Ammon's horn (tissue), 1 donor: ENCODE measurements at places on chromosomes 1 and 21.

DNA sequence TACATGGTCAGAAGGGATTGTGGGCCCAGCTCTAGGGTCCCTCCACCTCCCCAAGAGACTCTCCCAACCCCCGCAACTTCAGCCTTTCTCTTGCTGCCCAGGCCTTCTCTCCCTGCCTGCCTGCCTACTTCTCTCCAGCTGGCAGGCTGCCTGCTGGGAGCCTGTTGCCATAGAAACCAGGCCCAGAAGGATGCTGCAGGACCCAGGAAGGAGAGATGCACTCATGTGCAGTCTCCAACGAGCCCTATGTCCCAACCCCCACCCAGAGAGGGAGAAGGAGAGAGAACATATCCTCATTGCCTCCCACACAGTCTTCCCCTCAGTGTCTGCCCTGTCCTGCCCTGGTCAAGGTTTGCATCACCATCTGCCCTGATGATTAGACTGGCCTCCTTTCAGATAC, 10.8 kb upstream of the SMIM12 start:
- DNase-seq = peak; percentile 56

DNA sequence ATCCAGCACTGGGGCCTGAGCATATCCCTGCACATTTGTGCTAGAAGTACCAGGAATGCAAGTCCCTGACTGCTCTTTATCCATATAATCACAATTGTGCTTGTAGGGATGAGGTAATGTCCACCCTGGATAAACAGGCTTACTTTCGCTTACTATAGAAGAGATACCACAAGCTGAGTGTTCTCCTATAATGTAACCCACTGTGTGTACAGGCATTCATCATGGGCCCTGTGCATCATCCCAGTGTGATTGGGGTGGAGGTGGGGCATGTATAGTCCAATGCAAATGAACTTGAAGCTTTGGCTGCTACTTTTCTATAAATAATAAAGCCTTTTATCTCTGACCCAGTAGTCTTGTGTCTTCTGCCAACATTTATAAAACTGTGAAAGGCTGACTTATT, 69.3 kb downstream of the MAN1A2 start:
- peak; percentile 48 for DNase-seq

- DNase-seq = no peak
Measured at GRCh38 chr1:245859493-245860114, 647.5 kb downstream of the SMYD3 start.

- DNase-seq = no peak
Measured at GRCh38 chr1:189726806-189727205, 750.9 kb downstream of the BRINP3 start.

DNA sequence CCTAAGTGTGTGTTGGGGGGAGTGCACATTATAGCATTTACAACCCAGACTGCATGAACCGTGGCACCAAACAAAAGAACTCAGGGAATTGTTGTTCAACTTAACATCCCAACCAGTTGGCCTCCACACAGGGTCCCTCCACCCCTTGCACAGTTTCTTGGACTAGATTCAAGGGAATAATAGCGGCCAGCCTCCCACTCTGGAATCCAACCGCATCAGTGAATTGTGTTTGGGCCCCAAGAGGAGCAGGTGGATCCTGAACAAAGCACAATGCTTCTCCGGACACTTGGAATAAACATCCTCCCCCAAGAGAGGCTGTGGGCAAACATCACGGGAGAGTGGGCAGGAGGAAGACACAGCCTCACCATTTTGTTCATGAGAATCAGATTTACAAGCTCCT, 18.2 kb downstream of the CD34 start:
- DNase-seq = no peak

DNA sequence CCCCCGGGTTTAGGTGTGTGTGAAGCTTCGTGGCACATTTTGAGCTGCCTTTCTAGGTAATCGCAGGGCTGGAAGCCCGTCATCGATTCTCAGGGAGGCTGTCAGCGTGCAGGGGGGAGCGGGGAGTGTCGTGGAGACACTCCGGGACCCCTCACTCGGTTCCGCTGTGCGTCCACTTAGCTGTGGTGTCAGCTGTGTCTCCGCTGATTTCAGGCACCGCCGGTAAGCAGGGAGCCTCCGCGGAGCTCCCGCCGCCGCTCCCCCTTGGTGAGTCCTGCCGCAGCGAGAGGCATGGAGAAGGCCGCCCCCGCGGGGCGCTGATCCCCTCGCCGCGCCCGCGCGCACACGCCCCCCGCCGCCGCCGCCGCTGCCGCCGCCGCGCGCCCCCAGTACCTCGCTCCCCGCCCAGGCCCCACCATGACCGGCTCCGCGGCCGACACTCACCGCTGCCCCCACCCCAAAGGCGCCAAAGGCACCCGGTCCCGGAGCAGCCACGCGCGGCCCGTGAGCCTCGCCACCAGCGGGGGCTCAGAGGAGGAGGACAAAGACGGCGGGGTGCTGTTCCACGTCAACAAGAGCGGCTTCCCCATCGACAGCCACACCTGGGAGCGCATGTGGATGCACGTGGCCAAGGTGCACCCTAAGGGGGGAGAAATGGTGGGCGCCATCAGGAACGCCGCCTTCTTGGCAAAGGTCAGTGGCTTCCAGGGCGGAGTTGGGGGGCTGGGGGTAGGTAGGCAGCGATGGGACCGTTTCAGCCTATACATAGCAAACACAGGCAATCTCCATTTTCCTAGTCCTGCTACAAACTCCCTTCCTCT, 995 bp downstream of the VASH2 start:
- no peak for DNase-seq

DNA sequence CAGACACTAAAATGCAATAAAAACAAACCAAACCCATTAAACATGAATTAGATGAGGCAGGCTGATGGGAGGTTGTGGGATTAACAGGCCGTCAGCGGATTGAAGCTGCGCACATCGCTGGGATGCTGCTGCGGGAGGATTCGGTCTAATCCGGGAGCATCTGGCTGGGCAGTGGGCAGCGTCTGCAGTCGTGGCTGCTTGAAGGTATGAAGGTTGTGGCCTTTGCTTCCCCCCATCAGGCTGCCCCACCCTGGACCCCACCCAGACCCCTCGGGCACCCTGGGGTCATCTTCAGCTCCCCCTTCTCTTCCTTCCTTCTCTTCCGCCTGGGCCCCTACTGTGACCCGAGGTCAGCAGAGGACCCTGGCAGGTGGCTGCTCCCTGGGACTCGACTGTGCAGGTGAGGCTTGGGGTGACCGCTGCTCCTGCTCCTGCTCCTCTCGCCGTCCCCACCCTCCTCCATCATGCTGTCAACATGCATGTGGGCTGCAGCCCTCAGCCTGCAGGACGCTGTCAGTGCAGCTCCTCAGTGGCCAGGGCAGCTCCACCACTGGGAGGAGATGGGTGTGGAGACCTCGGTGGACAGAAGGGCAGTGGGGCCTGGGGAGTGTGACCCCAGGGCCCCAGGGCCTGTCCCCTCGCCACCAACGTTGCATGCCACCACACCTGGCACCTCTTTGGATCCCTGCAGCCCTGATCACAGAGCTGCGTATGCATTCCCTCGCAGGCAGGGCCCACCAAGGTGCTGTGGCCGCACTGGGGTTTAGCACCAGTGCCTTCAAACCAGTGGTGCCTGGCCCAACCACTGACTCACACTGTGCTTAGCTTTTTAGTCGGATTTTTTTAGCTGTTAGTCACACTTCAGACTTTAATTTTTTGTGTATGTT, 112.2 kb upstream of the COL6A1 start:
- DNase-seq = no peak

DNA sequence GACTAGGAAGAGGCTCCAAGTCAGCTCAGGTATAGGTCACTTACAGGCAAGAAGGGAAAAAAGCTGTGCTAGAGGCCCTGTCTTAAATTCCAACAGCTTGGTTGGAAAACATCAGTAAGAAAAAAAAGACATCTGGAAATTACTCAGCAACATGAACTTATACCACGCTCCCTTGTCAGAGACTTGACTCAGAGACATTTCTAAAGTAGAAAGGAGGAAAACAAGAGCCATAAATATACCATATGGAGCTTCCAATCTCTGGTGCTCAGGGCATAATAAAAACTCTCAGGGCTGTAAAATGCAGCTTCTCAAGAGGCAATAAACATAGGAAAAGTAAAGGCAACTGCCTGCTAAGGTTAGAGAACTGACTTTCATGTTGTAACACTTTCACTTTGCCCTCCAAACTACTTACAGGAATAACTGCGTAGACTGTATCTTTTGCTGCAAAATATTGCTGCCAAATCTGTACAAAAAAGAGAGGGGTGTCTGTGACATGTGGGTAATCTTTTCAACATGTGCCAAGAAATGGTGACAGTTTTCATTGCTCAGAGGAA, 14.7 kb downstream of the ATPAF1 start:
- DNase-seq = peak; percentile 7

DNA sequence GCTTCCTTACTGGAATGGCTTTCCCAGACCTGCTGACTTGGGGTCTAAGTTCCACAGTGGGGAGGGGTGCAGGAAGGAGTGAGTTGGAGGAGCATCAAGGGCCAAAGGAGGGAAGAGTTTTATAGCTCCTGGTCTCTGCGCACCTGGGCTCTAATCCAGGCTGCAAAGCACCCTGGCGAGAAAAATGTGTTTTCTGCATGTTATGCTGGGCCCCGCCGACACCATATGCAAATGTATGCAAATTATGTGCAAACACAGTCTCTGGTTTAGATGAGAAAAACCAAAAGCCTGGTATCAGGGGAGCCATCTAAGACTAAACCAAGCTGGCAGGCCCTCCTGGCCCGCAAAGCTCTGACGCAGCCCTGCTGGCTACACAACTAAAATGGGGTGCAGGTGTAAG, 95.0 kb downstream of the VWA5B1 start:
- no peak for DNase-seq

DNA sequence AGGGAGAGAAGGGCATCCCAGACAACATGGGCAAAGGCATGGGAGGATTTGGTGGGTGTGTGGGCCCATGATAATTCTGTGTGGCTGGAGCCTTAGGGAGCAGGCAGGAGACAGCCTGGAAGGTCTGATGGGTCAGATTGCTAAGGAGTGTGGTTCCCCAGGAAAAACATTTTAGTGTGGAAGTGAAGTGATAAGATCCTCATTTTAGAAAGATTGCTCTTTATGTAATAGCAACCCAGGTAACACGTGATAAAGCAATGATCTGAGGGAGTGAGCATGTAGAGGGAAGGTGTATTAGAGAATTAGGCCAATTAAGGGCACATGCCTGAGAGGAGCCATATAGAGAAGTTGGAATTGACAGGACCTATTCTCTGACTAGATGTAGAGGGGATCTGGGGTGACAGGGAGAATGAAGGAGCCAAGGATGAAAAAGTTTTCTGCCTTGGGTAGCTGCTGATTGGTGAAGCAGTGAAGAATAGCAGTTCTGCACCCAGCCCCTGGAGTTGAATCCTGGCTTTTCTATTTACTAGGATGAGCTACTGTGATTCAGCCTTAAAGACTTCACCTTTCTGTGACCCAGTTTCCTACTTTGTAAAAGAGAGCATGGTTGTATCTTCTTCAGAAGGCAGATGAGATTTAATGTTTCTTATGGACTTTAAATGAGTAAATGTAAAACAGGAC, 18.7 kb upstream of the SLAMF6 start:
- no peak for DNase-seq

DNA sequence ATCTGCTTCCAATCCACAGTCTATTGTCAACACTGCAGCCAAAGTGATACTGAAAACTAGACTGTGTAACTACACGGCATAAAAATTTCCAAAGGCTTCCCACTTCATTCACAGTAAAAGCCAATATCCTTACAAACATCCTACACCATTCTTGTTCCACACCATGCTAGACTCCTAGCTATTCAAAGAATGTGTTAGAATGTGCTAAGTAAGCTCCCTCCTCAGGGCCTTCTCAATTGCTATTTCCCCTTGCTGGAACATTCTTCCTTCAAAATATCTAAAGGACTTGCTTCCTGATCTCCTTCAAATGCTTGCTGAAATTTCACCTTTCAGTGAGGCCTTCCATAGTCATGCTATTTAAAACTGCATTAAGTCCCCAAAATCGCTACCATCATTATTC, 228.1 kb downstream of the AKT3 start:
- no peak for DNase-seq
